ENCODE measurements at places on chromosomes 7 and 10. TPM values are rescaled to one million over a fixed set of nuclear protein-coding genes. Genes with fewer than 3 reads are reported as not detected.

The SPDYE16 gene
- total RNA-seq = under 0.01 TPM

The TAC1 gene
- total RNA-seq = not detected

The ZMIZ1 gene
- total RNA-seq = 13.3 TPM

The MSMB gene
- total RNA-seq = not detected

The AGR2 gene
- 870 TPM for total RNA-seq

The LIPF gene
- not detected for total RNA-seq

The PPP1R17 gene
- not detected for total RNA-seq

The CYP26C1 gene
- total RNA-seq = not detected

The FAM237B gene
- total RNA-seq = not detected

The TMEM213 gene
- not detected for total RNA-seq

The ZNF655 gene
- total RNA-seq = 85.6 TPM
